ENCODE measurements at places on chromosomes 7 and 10. TPM values are rescaled to one million over a fixed set of nuclear protein-coding genes. Genes with fewer than 3 reads are reported as not detected.

The EPHB6 gene
- total RNA-seq: under 0.01 TPM

The ALOX5 gene
- not detected for total RNA-seq

The MKI67 gene
- total RNA-seq: 15.4 TPM

The CHAT gene
- total RNA-seq: not detected

The ASB13 gene
- total RNA-seq: 33.3 TPM

The OR2A2 gene
- total RNA-seq: not detected
